ENCODE measurements at places on chromosomes 5 and 9. TPM values are rescaled to one million over a fixed set of nuclear protein-coding genes. Genes with fewer than 3 reads are reported as not detected.

DNA sequence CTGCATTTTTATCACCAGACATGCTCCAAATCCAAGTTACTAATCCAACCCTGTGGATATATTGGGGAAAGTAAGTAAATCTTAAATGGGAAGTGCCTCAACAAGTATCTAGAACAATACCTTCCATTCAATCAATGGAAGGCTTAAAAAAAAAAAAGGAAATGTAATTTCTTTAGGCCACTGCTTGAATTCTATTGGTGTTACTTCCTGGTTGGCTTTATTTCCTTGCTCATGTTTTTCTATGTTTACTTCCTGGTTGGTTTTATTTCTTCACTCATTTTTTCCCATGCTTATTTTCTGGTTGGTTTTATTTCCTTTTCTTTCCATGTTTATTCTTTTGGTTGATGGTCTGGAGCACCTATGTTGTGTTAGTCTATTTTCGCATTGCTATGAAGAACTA is 363.9 kb downstream of the KDM4C start:
- H3K4me3 ChIP-seq = no peak overlapping the region
- no peaks in the 10 kb centered on the region for H3K36me3 ChIP-seq
- no peaks in the 10 kb centered on the region for H3K27me3 ChIP-seq
- no peak for DNase-seq
- H3K4me1 ChIP-seq = no peaks in the 10 kb centered on the region
- no peak overlapping the region for H3K27ac ChIP-seq

DNA sequence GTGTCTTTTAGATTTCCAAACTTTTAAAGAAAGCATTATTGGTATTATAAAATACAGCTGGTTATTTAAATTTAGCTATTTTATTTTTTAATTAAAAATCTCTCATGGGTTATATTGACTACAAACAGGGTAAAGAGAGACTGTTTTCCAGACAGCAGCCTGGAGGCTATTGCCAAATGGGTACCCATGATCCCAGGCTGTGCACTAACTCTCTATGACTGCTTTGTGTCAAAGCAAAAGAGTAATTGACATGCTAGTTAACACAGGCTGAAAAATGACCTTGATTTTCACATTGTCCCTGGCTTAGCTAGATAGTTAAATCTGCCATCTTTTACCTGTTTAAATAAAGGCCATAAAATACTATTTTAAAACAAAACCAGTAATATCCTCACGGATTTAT is 589.7 kb downstream of the ANXA1 start:
- no peak for DNase-seq
- no peak overlapping the region for H3K27ac ChIP-seq
- no peak overlapping the region for H3K4me3 ChIP-seq
- no peaks in the 10 kb centered on the region for H3K36me3 ChIP-seq
- no peaks in the 10 kb centered on the region for H3K4me1 ChIP-seq

SERF1A gene
- 21.8 TPM for total RNA-seq

PKD2L2 gene
- not detected for total RNA-seq

UQCRQ gene
- 115 TPM for total RNA-seq

PTGES gene
- 3.9 TPM for total RNA-seq
